ENCODE measurements at places on chromosomes 1 and 21.

GRCh38 chr1:14138687-14139086 lies 438.7 kb downstream of the PRDM2 start:
- DNase-seq: no peak

- no peak for DNase-seq
These were observed 40.1 kb downstream of the CACNA1S start for GRCh38 chr1:201072149-201072548.

GRCh38 chr1:160739098-160739511 lies at the start of gene SLAMF7:
Gene SLAMF7 (plus strand): TSS chr1:160739247. CDS start chr1:160739302, 55 bp downstream.
- DNase-seq: no peak

DNA sequence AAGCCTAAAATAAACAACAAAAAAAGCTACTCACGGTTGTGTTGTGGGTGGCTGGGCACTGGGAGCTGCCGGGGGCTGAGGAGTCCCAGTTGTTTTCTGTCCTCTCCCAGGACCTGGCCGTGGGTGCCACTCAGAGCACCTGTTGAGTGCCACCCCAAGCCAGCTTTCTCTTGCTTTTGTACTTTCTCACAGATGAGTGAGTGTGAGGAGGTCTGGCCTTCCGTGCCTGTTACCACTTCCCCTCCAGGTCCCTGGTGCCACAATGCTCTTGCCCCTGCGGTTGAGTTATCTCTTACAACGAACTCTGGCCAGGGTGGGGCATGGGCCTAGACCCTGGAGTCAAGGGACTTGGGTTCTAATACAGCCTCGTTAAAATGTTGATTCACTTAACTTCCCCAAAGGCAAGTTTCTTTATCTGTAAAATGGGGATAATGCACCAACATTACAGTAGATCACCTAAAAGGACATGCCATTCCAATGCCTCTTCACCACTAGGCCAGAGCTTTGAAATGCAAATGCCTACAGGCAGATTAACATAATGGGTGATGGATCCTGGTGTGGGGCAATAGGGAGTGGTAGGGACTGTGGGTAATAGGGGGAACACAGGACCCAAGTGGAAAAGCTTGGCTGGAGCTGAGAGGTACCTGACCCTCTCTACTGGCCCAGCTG lies at the start of gene CNR2:
Gene CNR2, minus strand, starts transcription at position 151 of the 669 bp plus-strand sequence. CDS start 37,745 bp downstream, outside the sequence.
- DNase-seq: no peak

- no peak for DNase-seq
These were observed 5.5 kb upstream of the FOXD2 start for GRCh38 chr1:47432071-47433036.

- no peak for DNase-seq
These were observed 25.0 kb downstream of the KRTAP24-1 start for GRCh38 chr21:30257773-30258172.

DNA sequence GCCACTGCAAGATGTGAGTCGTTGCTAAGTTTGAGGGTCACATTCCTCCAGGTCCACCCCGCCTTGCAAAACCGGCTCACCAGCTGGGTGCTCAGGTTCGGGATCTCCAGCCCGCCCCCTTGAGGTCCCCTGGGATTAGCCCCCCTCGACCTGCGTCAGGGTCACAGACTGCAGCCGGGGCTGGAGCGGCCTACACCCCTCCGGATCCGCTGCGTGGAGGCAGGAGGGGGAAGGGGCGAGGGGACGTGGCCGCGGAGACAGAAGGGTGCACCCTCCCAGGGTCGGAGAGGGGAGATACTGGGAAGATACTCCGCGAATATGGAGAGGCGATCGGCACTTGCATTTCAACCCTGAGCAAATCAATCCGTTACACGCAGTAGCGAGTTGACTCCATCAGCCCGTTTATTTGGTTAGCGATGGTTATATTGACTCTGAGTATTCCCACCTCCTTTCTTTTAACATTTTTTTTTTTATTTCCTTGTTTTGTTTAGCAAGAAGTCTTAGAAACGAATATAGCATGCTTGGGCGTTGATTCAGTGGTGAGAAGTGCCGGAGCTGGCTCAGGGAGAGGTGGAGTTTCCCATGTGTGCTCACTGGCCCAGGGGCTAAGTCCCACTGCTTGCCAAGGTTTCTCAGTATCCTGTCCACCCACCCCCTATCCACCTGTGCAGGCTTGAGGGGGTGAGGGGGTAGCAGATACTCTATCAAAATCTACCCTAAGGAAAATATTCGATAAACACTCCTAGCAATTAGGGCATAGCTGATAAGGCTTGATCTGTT lies 997 bp downstream of the IFNAR2 start:
- no peak for DNase-seq

DNA sequence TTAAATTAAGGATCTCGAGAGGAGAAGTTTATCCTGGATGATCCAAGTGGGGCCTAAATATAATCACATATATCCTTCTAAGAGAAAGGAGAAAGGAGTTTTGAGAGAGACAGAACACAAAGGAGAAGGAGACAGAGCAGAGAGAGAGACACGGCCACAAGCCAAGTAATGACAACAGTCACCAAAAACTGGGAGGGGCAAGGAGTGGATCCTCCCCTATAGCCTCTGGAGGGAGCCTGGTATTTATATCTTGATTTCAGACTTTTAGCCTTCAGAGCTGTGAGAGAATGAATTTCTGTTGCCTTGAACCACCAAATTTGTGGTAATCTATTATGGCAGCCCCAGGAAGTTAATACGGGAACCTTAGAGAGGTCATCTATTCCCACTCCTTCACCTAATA lies 49.5 kb upstream of the CD1D start:
- no peak for DNase-seq

GRCh38 chr1:50969611-50970508 lies at the start of gene CDKN2C:
Gene CDKN2C (plus strand): TSS chr1:50970245. CDS start chr1:50970369, 124 bp downstream.
- DNase-seq: peak; percentile 86
